ENCODE measurements at places on chromosomes 5 and 9. TPM values are rescaled to one million over a fixed set of nuclear protein-coding genes. Genes with fewer than 3 reads are reported as not detected.

C9orf50 gene
- 0.27 TPM for total RNA-seq

TEX48 gene
- total RNA-seq: not detected

DNA sequence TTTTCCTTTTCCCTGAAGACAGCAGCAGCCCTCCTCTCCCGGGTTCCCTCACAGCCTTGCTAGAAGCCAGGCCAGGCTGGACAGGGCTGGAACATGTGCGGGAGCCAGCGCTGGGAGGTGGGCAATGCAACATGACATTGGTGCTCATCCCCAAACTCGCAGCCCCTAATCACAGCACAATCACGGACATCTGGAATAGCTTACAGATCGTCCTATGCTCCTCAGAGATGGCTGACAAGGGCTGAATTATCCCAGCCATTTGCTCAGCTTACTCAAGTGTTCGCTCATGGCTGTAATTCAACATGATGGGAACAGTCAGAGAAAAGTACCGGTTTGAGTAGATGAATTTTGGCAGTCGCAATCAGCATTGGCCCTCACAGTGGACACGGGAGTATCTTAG is 49.8 kb downstream of the FSTL4 start:
- H3K27ac ChIP-seq: no peak overlapping the region
- peaks cover 1% of the 10 kb centered on the region for H3K4me1 ChIP-seq
- no peak for DNase-seq
- peaks cover 17% of the 10 kb centered on the region for H3K27me3 ChIP-seq
- H3K4me3 ChIP-seq: no peak overlapping the region

DNA sequence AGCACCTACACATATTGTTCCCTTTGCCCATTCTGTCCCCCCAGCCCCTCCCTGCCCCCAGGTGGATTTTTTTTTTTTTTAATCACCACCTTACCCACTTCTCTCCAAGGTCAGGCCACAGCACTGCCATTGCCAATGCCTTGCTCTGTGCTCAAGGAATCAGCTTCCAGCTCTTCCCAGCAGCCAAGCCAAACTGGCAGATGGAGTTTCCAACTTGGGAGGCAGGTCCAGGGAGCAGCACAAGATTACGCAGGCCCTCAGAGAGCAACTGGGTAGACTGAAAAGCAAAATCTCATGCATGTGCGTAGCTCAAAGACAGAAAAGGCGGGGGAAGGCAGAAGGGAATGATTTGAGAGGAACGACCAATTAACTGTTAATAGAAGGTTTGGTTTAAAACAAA is 15.1 kb downstream of the GRHPR start:
- H3K27ac ChIP-seq: no peak overlapping the region
- H3K4me1 ChIP-seq: peaks cover 7% of the 10 kb centered on the region
- no peak for DNase-seq

SLC6A19 gene
- 2.6 TPM for total RNA-seq

GALNT12 gene
- total RNA-seq: 12.9 TPM

NTNG2 gene
- total RNA-seq: 2.4 TPM

DNA sequence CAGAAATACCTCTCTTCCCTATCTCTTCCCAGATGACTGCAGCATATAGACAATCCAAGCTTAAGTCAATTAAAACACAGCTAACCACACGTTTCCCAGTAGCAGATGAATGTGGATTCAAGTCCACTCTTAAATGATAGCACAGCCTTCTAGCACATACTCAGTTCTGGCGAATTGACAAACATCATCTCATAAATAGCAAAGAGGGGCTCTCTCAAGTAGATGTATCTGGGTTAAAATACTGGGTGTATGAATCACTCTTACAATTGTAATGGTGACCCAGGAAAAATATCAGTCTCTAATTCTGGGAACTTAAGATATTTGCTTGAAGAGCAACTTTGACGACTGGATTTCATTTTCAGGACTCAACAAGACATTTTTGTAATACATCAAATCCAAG is 67.0 kb upstream of the HAPLN1 start:
- no peaks in the 10 kb centered on the region for H3K36me3 ChIP-seq
- peaks cover 12% of the 10 kb centered on the region for H3K4me1 ChIP-seq
- peaks cover 77% of the 10 kb centered on the region for H3K27me3 ChIP-seq
- H3K27ac ChIP-seq: no peak overlapping the region

DNA sequence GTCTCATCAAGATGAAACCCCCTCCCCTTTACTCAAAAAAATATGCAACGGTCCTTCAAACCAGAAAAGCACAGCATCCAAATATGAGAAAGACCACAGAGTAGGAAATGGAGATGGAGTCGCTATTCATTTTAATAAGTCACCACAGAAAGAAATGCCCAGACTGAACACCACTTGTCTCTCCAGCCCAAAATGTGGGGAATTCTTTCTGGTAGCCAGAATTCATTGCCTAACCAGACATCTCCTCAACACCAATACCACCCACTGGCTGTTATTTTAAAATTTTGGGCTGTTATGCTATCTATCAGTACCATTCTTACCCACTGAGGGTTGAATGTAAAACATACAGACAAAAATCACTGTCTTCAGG is 100.1 kb downstream of the SUSD1 start:
- H3K27ac ChIP-seq: no peak overlapping the region
- H3K27me3 ChIP-seq: no peaks in the 10 kb centered on the region
- peaks cover 19% of the 10 kb centered on the region for H3K36me3 ChIP-seq
- no peaks in the 10 kb centered on the region for H3K4me1 ChIP-seq
- DNase-seq: no peak
- H3K4me3 ChIP-seq: no peak overlapping the region

DNA sequence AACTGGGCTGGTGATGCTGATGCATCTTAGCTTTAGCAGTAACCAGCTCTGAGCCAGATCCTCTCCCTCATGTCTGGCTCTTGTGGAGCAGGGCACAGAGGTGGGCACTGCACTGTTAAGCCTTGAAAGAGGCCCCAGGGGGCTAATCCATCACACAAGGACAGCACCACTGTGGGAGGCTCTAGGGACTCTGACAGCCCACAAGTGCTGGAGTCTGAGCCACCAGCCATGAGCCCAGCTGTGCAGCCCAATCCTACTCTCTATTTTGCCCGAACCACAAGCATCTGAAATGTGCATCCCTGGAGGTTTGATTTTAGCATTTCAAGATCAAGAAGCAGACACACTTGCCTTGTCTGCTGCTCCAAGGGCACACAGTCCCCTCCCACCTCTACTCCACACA is 407.1 kb upstream of the TRPC7 start:
- H3K4me1 ChIP-seq: no peaks in the 10 kb centered on the region
- H3K36me3 ChIP-seq: no peaks in the 10 kb centered on the region
- no peak for DNase-seq
- no peak overlapping the region for H3K27ac ChIP-seq
- H3K4me3 ChIP-seq: no peak overlapping the region
- peaks cover 10% of the 10 kb centered on the region for H3K27me3 ChIP-seq

DNA sequence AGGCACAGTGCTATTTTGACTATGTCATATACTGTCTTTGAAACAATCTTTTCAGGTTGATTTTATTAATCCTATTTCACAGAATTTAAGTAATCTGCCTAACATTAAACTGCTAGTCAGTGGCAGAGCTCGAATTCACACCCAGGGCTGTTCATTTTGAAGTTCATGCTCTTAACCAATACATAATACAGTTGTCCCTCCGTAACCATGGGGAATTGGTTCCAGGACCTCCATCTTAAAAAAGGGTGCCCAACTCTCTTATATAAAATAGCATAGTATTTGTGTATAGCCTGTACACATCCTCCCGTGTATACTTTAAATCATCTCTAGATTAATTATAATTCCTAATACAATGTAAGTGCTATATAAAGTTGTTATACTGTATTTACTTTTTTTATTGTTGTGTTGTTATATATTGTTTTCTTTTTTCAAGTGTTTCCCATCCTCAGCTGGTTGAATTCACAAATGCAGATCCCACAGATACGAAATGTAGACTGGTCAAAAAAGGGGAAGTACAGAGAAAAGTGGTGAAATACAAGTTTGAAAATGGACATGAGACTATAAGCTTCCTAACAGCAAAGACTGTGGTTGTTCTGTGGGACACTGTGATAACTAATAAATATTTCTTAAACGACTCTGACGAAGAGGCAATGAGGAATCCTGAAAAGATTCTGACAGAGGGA is 18.3 kb downstream of the RFX3 start:
- no peak for DNase-seq
- peaks cover 13% of the 10 kb centered on the region for H3K4me1 ChIP-seq

DNA sequence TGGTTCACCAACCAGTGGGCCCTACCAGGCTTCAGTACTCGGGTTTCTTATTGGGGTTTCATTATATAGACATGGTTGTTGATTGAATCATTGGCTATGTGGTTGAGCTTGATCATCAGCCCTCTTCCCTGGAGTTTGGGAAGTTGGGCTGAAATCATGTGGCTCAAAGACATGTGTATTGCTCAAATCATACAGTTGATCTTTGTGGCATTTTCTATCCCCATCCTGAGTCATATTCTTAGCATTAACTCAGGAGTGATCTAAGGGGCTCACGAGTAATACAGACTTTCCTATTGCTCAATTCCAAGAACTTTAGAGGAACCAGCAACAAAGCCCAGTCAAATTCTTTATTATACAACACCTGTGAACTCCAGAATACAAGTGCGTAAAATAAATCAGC is 66.2 kb downstream of the SMC5 start:
- H3K4me3 ChIP-seq: no peak overlapping the region
- H3K27me3 ChIP-seq: no peaks in the 10 kb centered on the region
- DNase-seq: no peak
- H3K36me3 ChIP-seq: peaks cover 64% of the 10 kb centered on the region

GRCh38 chr9:88193766-88194165 is 55.5 kb upstream of the SPATA31C2 start:
- H3K4me3 ChIP-seq: no peak overlapping the region
- no peak overlapping the region for H3K27ac ChIP-seq
- no peaks in the 10 kb centered on the region for H3K36me3 ChIP-seq
- peaks cover 13% of the 10 kb centered on the region for H3K27me3 ChIP-seq
